ENCODE measurements at places on chromosomes 5 and 9.

GRCh38 chr9:124468061-124468740, 17.9 kb downstream of the ADGRD2 start:
- DNase-seq = no peak

- DNase-seq = no peak
Measured at GRCh38 chr5:10550222-10550995, 13.5 kb upstream of the ANKRD33B start.

GRCh38 chr9:130352586-130353285, 87.2 kb downstream of the HMCN2 start:
- DNase-seq = no peak

DNA sequence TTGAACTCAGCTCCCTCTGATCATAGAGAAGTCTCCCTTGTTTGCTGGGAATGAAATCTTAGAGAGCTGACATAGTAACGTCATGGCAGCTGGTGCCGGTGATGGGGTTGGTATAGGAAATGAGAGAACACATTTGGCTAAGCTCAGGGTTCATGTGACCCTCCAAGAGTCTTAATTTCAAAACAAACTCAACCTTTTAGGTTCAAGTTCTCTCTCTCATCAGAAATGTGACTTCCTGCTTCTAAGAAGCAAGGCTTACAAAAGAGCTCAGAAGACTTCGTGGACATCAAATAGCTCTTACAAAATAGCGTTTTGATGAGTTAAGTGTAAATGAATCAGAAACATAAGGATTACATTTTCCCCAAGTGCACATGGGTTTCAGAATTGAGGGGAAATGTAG, 97.3 kb downstream of the PAPPA start:
- no peak for DNase-seq

DNA sequence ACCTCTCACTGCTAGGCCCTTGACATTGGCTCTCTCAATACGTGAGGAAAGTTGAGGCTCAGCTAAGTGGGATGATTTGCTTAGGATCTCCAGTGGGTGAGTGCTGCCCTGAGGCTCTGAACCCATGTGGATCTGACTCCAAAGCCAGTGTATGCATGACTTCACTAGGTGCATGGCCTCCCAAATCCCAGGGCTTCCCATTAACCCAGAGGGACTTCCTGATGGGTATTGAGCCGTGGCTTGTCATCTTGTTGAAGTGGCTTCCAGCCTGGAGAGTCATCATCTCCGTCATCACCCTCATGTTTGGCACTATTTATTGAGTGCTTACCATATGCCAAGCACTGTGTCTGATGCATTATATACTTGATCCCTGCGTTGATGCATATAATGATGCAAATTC, 37.3 kb upstream of the TEX48 start:
- DNase-seq = no peak

GRCh38 chr9:82132024-82132423, 143.5 kb downstream of the SPATA31D1 start:
- DNase-seq = no peak

GRCh38 chr5:4639946-4640345, 500.2 kb upstream of the ADAMTS16 start:
- DNase-seq = no peak
